ENCODE measurements at places on chromosomes 6 and 20. TPM values are rescaled to one million over a fixed set of nuclear protein-coding genes. Genes with fewer than 3 reads are reported as not detected.

WFDC5 gene
- not detected for total RNA-seq

GRCh38 chr20:24017458-24017755 is 28.8 kb upstream of the GGTLC1 start:
- no peak for DNase-seq

- DNase-seq, result no peak
Measured at GRCh38 chr20:33789858-33790182, 21.3 kb upstream of the CHMP4B start.

DNA sequence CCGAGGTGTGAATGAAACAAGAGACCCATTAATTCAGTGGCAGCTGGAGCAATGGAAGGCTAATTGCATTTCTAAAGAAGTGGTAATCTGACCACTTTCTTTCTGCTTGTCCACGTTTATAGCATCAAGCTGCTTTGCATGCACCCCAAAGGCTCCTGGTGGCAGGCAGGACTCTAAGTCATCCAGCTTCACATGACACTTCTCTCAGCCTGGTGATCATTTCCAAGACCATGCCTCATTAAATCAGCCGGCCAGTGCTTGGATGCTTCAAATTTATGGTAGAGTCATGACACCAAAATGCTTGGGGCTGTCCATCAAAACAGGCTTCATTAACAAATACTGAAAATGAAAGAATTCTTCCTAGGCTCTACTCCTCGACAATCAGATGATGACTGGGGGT is 614.9 kb downstream of the DOK5 start:
- no peak for DNase-seq

DNA sequence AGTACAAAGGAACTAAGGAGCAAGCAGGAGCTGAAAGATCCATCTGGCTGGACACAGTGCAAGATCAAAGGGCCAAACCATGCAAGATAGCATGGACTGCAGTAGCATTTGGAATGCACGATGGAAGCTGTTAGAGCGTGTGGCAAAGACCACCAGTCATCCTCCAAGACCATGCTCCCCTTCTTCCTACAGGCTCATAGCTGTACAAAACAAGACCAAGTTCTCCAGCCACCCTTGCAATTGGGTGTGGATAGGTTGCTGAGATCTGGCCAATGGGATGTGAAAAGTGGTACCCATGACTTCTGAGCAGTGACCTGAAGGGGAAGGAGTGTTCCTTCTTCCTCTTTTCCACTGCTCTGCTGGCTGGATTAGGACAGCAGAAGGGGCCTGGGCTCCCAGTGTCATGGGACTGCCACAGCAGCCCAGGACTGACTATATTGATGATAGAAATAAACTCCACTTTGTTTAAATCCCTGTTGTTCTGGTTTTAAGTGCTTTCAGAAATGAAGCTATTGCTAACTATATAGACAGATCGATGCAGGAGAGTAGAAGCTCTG is 64.9 kb downstream of the SLC22A23 start:
- DNase-seq, result no peak

GRCh38 chr6:148389086-148389485 is 46.4 kb downstream of the SASH1 start:
- DNase-seq, result no peak

DNA sequence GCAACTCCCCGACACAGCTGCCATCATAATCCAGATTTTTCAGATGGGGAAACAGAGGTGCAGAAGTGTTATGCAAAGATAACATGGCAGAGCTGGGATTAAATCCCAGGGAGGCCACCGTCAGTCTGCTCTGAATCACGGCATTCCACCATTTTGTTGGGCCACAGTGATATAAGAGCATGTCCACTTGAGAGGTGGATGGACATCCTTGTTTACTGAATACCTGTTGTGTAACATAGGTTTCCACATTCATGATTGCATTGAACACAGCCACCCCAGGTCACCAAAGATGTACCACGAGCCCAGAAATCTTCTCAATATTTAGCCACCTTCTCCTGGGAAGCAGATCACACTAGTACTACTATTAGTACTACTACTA is 191.5 kb downstream of the LRFN2 start:
- DNase-seq, result no peak

DNA sequence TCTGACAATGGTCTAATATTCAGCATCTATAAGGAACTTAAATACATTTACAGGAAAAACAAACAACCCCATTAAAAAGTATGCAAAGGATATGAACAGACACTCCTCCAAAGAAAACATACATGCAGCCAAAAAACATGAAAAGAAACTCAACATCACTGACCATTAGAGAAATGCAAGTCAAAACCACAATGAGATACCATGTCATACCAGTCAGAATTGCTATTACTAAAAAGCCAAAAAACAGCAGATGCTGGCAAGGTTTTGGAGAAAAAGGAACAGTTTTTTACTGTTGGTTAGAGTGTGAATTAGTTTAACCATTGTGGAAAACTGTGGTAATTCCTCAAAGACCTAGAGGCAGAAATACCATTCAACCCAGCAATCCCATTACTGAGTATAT is 339.0 kb upstream of the ADGRB3 start:
- no peak for DNase-seq

- DNase-seq, result no peak
Measured at GRCh38 chr20:63132131-63132714, 83.7 kb downstream of the YTHDF1 start.

GRCh38 chr6:140566781-140567277 is 1192.4 kb upstream of the CITED2 start:
- peak; percentile 60 for DNase-seq

Data from fibroblast of villous mesenchyme (primary cell).